ENCODE measurements at places on chromosomes 3 and 15.
A peak's percentile ranks its signal among the peaks of the same experiment; 100 is the strongest.

GRCh38 chr3:42116466-42116865, 25.3 kb downstream of the TRAK1 start:
- DNase-seq: no peak

- DNase-seq: peak; percentile 80
These were observed 498 bp upstream of the ARNT2 start for GRCh38 chr15:80403712-80404056.

GRCh38 chr3:157405457-157405856, 31.2 kb upstream of the PTX3 start:
- no peak for DNase-seq

DNA sequence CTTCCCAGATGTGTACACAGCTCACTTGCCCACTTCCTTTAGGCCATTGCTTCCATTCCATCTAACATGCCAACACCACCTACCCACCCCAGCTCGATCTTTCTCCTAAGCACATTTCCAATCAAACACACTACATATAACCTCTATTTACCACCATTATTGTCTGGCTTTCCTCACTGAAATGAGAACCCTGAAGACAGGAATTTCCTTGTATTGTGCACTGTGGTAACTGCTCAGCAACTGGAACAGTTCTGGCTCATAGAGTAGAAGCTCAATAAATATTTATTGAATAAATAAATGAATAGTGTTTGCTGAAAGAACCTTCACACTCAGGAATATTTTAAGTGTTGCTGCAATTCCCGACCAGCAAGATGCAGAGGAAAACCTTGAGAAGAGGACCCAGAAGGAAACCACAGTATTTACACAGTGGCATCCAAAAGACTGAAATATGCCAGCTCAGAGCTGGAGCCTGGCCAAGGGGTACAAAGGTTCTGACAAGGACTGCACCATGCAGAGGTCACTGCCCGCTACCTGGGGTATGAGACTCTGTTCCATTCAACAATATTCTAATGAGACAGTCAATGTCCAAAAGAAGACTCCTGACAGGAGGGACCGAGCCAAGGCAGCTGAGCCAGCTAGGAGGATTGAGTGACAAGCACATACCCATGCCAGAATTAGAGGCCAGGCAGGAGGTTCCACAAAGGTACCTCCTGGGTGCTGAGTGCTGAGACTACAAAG, 168.8 kb downstream of the NUP210 start:
- no peak for DNase-seq

- DNase-seq: no peak
These were observed 929.2 kb upstream of the CFAP20DC start for GRCh38 chr3:59978979-59979378.

- DNase-seq: no peak
These were observed 26.0 kb downstream of the UBE2E1 start for GRCh38 chr3:23831517-23832394.

- peak; percentile 56 for DNase-seq
These were observed 76.8 kb downstream of the CPNE4 start for GRCh38 chr3:131957980-131958379.

DNA sequence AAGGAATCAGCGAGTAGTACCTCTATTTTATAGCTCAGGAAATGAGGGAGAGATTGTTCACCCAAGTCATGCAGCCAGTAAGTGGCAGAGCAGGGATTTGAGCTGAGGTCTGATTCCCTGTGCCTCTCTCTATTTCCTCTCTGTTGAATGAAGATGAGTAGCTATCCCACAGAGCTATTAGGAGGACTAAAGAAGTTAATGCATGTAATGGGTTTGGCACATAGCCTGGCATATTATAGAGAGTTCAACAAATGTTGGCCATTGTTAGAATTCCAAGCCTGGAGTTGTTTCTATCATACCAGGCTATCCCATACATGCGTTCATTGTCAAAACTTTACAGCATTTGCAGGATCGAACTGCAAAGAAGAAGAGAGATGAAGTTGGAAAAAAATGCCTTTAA, 21.8 kb upstream of the KLHL6 start:
- DNase-seq: no peak

GRCh38 chr3:38247366-38248035, 18.1 kb upstream of the SLC22A13 start:
- DNase-seq: no peak

- DNase-seq: peak; percentile 45
These were observed 350.5 kb upstream of the THBS1 start for GRCh38 chr15:39230205-39230907.

DNA sequence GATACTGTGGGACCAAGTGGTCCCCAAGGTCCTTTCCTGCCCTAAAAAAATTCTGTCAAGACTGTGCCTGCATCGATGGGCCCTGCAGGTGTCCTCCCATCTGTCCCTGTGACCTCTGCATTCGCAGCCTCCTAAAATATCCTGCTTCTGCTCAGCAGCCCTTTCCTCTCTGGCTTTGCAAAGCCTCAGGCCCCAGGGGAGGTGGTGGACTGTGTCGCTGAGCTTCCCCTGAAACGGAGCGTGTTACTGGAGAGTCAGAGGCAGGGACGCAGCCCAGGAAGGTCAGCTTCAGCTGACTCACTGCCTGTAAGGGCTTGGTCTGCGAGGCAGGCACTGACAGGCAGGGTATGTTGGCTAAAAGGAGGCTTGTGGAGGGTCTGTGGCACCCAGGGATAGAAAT, 110.0 kb downstream of the RAB11A start:
- no peak for DNase-seq

- DNase-seq: no peak
These were observed 10.6 kb upstream of the GLCE start for GRCh38 chr15:69149803-69150202.

- no peak for DNase-seq
These were observed 17.1 kb downstream of the SLC9A9 start for GRCh38 chr3:143831208-143831607.

DNA sequence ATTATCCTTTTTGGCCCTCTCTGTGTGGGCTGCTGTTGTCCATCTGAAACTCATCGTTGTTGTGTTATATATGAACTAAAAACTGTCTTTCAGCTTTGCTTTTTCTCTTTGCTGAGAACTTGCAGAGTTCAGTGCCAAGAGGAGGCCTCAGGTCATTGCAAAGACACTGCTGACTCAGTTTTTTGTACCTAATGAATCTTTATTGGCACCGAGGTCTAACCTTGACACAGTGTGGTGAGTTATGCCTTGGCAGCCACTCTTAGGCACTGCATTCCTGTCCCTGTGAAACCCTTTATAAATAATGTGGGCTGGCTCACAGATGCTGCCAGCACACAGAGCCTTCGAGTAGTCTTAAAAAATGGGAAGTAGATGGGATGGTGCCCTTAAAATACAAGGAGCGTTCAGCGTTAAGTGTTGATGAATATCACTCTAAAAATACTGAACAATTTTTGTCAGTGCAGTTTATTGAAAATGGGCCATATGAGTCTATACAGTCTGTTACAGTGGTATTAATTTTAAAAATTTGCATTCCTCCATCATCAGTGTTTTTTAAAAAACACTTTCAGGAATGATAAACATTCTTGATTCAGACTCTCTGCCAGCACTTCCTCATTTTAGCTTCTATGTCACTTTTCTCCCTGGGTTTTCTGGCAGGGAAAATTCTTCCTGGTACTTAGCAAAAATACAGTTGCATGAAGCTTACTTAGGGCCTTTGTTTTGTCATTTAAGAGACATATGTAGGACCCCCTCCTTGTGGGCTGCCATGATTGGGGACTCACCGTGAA, 234.1 kb downstream of the CACNA2D3 start:
- peak; percentile 14 for DNase-seq

DNA sequence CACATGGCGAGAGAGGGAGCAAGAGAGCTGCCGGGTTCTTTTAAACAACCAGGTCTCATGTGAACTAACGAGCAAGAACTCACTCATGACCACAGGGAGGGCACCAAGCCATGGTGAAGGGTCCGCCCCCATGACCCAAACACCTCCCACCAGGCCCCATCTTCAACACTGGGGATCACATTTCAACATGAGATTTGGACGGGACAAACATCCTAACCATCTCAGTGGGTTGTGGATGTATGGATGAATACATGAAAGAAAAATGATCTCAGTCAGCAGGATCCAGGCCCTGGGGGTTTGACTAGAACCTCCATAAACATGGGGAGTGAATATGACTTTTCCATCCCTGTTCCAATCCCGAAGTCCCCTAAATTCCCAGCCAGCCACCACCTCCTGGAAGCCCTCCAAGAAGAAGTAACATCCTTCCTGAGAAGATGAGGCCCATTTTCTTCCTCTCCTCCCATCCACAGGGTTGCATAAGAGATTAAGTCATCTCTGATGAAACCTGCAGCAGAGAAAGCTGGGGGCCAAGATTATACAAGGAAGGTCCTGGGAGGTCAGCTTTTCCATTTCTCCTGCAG, 9.5 kb downstream of the CAV3 start:
- peak; percentile 64 for DNase-seq

- no peak for DNase-seq
These were observed 222.9 kb downstream of the WDR72 start for GRCh38 chr15:53536479-53537120.

GRCh38 chr3:157572559-157573270, 69.5 kb upstream of the VEPH1 start:
- DNase-seq: peak; percentile 76

GRCh38 chr3:188940573-188940932, 231.2 kb upstream of the TPRG1 start:
- DNase-seq: no peak

- DNase-seq: no peak
These were observed 3.3 kb downstream of the LIPH start for GRCh38 chr3:185549122-185549521.

DNA sequence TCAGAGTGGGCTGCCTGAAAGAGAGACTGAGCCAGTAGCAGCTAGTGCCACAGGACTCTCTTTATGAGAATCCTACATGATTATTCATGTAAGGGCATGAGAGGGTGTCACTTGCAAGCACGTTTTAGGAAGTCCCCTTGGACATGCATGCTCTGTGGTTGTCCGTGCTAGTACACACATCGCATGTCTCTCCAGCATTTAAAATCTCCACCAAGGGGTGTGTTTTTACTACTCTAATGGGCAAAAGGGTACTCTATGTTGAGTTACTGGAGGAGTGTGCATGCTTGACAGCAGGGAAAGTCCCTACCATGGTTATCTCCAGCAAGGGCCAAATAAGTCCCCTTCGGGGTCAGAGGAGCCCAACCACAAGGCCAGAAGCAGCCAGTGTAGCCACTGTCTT, 70.7 kb downstream of the DCLK3 start:
- no peak for DNase-seq

GRCh38 chr3:71436337-71436736, 147.2 kb downstream of the FOXP1 start:
- no peak for DNase-seq

DNA sequence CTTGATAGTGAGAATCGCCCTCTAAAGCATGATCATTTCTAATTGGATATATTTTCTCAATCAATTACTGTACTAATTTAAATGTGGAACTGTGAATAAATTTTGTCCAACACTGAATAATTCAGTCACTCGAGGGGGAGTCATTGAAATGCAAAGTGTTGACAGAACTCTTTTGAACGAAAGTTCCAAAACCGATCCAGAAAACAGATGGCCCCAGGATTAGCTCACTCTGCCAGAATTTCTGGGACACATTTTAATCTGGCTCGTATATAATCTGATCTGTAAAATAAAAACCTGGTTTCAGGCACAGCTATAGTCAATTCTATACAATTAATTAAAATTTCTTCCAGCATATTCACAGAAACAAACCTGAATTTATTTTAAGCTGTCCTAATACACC, 580.4 kb downstream of the ROBO1 start:
- no peak for DNase-seq

GRCh38 chr3:111846039-111846438, 13.0 kb upstream of the PHLDB2 start:
- no peak for DNase-seq

DNA sequence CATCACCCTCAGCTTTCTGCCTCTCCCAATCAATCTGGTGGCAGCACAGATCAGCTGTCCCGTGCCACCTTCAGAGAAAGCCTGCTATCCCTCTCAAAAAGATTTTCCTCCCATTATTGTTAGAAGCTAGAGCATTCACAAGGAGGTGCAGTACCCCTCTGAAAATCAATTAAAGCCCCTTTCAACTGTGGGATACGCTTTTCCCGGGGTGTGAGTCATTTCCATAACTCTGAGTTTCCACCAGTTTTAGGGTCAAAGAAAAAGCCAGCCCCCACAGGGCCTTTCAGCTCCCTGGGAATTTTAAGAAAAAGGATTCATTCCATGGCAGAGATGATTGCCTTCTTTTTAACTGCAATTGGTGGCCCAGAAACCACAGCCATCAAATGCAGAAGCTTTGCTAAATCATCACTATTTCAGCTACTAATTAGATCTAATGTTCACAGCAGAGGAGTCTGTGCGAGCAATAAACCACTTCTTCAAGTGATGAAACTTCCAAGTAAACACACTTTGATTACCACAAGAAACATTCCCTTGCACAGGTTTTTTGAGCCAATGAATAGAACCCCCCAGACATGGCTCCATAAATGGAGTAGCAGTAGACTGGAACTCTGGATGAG, 270.0 kb upstream of the TPRG1 start:
- DNase-seq: no peak

Measured in endodermal cell (in vitro differentiated cells).